ENCODE measurements at places on chromosomes 5 and 9.

- no peak for DNase-seq
Observed at GRCh38 chr9:115058684-115059315, 59.2 kb downstream of the TNC start.

GRCh38 chr9:137486545-137487453, 27.7 kb upstream of the NSMF start:
- no peak for DNase-seq

DNA sequence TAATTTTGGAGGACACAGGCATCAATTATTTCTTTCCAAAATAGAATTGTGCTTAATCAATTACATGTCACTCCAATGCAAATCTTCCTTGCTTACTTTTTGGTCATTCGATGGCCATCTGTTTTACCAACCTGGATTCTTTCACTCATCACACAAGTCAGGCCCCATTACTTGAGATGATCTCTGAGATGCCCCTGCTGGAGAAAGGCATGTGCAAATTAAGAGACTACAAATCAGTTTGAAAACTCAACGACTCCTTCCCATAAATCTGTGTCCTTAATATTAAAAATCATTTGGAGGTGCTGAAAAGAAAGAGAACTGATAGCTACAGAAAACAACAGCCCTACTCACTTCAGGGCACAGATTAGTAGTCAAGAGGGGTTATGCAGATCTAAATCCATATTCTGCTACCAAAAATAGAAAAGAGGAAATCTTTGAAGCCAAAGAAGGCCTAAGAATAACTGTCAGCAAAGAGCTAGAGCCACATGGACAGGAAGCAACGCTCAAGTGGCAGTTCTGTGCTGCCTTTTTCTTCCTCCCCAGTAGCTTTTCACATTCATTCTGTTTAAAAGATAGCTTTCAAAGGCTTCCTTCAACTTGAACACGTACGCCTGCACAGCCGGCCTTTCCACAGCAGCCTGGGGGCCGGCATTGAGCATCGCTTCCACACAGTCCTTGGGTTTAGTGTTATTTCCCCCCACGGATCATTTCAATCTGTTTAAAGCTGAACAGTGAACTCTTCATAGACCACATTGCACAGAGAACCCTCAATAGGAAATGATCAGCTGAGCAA, 79.3 kb upstream of the MAP3K1 start:
- DNase-seq, result no peak

DNA sequence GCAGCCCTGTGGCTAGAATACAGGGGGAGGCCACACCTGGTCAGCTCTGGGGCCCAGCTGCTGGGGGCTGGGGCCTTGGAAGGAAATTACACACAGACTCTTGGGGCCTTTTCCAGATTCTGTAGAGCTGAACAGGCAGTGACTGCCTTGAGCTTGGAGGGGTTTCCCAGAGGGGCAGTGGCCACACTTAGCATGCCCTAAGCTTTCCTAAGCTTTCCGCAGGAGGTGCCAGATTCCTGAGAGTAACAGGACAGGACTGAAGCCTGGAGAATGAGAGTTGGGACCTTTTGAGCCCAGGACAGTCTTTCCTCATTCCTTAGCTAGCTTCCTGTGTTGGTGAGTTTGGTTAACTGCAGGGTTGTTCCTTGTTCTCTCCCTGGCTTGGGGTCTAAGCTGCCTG, 1.4 kb downstream of the TBC1D13 start:
- no peak for DNase-seq

DNA sequence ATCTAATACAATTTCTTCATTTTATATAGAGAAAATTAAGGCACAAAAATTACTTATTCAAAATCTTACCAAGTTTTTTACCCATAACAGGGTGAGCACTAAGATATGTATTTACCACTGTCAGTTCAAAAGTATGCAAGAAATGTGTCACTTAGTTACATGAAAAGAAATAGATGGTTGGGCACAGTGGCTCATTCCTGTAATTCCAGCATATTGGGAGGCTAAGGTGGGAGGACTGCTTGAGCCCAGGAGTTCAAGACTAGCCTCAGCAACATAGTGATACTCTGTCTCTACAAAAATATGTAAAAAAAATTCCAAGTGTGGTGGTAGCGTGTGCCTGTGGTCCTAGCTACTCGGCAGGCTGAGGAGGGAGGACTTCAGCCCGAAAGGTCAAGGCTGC, 19.4 kb downstream of the YIPF5 start:
- DNase-seq, result no peak

DNA sequence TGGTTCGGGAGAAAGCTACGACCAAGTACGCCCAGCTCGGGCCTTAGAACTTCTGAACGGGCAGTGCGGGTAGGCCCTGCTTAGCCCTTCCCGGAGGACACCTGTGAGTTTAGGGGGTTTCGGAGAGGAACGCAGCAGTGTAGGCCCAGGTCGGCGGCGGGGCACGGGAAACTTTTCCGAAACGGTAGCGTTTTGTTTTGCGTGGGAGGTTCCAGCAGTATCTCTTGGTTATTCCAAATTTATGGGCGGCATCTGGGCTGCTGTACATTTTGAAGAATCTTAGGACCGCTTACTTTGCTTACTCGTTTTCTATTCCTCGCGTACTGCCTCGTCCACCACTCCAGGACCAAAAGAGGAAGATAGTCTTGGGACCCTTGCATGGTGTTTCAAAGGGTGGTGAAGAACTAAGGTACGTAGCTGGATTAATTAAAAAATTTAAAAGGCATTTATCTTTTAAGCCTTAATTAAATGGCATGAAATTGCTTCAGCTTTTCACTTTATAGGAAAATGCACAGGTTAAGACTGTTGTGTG, 492 bp downstream of the TENT2 start:
- DNase-seq, result no peak

DNA sequence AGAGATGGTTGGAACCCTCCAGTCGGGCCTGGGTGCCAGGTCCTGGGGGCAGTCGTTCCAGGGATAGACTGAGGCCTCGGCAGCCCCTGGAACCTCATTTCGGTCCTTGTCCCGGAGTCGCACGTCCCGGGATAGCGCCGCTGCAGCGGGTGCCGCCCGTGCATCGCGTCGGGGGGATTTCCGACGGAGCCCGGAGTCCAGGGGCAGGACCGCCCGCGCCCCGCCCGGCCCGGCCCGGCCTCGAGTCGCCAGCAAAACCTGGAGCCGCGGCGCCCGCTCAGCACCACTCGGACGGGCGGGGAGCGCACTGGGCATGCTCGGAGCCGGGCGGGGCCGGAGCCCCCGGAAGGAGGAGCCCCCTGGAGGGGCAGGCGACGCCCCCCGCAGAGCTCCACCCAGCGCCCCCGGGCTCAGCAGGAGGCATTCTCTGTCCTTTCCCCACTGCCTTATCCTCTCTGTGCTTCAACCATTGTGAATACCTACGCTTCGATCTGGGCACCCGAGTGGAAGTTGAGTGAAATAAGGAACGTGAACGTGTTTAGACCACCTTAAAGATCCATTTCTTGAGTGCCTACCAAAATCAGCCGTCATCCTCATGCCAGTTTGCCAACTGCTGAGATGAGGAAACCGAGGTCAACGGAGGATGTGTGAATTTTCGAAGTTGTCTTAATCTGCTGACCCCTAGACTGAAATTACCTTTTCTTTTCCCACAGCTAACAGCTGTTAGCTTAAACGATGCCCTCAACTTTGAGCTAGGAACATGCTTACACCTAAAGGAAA, 1.7 kb upstream of the PTPN3 start:
- no peak for DNase-seq

GRCh38 chr5:173926359-173926758, 38.2 kb downstream of the CPEB4 start:
- no peak for DNase-seq

GRCh38 chr5:1747079-1747802, 52.4 kb downstream of the MRPL36 start:
- DNase-seq, result no peak

DNA sequence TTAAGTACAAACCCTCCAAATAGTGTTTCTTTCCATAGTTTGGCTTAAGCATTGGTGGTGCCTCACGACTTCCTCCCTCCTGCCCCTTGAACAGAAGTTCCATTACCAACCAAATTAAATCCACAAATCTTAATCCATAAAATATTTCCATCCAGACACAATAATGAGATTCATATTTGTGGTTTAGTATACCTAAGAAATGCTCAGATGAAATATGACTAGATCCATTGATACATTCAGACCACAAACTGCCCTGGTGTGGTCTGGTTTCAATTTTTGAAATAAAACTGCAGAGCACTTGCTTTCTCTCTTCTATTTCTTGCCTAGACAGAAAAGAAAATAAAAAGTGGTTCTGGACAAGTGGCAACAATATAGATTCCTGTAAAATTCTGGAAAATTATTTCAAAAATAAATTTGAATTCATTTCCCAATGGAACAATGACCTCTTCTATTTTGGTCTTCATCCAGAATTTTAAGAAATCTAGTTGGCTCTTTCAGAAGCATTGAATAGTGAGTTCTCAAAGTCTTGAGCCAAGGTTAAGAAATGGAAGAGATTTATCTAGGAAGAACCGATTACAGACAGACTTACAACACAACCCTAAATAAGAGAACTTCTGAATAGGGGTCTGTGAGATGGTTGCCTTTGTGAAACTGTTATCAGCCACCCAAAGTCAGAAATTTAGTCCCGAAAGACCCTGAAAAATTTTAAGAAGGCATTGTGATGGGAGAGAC, 14.0 kb downstream of the TNC start:
- DNase-seq, result no peak

GRCh38 chr5:72244862-72245371, 75.1 kb downstream of the MRPS27 start:
- no peak for DNase-seq

- no peak for DNase-seq
Observed at GRCh38 chr9:70490478-70490877, 76.0 kb upstream of the KLF9 start.

- no peak for DNase-seq
Observed at GRCh38 chr9:91197232-91198181, 164.2 kb downstream of the AUH start.

DNA sequence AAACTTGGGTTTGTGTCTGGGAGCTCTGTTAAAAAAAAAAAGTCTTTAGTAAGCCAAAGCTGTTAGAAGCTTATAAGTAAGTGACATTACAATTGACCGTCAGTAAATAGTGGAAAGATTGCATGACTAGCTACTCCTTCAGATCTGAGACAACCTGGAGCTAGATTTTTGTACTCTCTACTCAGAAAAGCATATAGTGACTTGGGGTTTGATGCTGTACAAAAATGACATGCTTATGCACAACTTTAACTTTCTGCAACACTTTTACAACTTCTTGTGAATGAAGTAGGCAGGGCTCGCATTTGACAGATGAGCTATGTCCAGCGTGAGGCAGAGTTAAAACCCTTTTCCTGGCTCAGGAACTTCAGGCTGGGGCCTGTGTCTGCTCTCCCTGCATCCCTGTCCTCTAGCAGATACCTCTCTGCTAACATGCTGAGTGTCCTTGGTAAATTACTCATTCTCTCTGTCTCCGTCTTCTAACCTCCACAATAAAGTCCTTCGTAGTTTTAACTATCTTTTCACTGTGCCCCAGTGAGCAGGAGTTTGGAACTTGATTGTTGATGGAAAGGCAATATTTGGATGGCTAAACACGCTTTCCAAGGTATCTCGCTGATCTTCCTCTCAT, 471 bp upstream of the GHR start:
- no peak for DNase-seq

DNA sequence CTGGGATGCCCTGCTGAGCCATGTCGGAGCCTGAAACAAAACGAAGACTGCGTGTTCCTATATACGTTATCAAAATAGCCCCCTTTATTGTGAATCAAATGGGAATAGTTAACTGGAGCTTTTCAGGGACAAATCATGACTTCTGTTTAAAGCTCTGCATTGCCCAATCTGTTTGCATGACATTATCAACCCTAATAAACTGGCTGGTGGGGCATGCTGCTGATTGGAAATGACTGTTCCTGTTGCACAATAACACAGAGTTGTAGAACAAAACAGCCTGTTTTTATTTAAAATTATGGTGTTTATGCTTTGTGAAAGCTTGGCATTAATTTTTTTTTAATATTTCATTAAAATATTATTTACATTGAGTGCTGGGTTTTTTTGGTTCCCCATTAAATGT, 215.5 kb downstream of the TMEM167A start:
- DNase-seq, result no peak

DNA sequence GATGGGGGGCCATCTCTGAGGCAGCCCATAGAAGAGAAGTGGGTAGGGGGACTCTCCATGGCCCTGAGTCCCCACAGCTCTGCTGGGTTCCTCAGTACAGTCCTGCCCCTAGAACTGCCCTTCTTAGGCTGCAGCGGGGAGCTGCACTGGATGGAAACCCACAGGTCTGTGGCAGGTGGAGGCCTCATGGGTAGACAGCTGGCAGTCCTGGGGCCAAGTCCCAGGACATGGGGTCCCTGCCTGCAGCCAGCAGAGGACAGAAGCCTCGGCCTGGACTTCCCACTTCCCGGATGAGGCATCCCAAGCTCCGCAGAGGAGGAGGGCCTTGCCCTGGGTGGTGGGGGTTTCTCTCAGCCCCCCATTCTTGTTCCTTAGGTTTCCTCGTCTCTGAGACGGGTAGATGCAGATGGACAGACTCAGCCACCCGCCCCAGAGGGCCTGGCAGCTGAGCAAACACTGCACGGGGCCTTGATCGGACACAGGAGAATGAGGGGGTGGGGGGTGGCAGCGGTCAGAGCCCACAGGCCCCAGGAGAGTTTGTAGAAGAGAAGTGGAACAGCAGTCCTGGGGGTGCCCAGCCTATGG, 153.8 kb downstream of the C9orf50 start:
- no peak for DNase-seq

DNA sequence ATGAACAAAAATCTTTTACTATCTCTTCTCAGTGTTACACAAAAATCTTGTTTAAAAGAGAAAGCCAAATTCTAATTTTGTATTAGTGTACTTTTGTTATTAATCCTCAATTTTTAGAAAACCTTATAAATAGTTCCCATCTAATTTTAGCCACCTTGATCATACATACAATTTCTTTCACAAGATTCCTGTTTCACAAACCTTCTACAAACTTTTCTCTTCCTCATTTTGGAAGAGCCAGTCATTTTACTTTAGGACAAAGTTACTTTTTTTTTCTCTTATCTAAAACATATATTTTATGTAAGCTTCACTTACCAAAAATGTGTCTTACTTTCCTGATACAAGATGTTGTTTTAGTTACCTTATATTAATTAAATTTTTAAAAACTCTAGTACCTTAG, 161.3 kb downstream of the YIPF5 start:
- no peak for DNase-seq

DNA sequence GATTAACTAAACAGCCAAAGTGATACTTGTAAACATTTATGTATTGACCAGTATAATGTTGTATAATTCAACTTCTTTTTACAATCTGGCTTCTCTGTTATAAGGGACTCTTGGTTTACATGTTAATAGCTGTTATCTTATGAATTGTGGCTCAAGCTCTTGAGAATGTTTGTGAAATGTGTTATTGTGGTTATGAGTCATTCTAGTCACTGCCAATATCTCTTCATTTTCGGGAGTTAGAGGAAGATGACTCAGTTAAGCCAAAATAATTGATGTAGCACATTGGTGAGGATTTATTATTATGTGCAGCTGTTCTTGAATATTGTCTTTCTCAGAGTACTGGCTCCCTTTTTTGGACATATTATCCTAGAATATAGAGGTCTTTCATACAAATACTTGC, 655.2 kb upstream of the RIOK2 start:
- DNase-seq, result no peak

- DNase-seq, result no peak
Observed at GRCh38 chr5:180467989-180468731, 26.0 kb upstream of the CNOT6 start.
